ENCODE measurements at places on chromosomes 3 and 15.

GRCh38 chr15:51075364-51075763 is 19.3 kb downstream of the TNFAIP8L3 start:
- DNase-seq: no peak

DNA sequence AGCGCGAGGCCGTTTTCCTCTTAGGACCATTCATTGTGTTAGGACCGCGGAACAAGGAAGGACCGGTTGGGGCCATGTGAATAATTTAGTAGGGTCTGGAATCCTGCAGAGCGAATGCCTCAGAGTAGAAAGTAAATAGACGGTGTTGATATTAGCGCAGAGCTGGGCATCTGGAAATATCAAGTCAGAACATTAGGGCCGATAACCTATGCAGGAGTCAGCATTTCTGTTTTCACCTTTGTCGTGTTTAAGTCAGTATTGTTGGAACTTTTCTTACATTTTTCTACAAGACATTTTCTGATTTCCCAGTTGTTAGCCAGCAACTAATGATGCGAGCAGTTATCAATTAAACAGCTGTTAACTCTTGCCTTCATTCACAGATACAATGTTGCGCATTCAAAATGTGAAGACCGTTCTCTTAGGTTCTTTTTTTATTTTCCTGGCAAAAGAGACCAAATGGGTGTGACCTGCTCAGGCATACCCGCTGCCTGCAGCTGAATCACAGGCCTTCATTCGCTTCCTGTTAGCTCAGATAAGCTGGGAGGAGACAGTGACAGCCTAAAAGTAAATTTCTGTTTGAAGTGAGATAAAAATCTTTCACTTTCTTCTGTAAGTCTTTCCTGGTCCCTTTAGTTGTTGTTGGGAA is 966 bp upstream of the PKM start:
- DNase-seq: no peak

DNA sequence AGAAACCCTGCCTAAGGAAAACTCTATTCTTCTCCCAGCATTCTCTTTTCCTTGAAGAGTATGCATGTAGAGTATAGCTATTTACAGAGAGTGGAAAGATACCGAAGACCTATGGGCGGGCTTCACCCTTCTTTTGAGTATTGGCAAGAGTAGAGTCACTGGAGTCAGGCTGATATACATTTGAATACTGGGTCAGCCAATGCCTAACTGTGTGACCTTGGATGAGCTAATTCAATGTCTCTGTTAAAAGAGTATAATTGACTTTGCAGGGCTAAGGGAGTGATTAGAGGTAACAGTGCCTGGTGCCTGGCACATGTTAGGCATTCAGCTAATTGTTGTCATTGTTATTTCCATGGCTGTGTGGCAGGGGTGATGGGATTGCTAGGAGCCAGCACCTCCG is 75.6 kb downstream of the TUSC7 start:
- no peak for DNase-seq

- DNase-seq: no peak
Measured at GRCh38 chr3:31882431-31882830, 98.6 kb downstream of the OSBPL10 start.

GRCh38 chr3:192249516-192249915 is 477.8 kb downstream of the FGF12 start:
- no peak for DNase-seq

GRCh38 chr3:99633887-99634558 is 4.4 kb upstream of the COL8A1 start:
- no peak for DNase-seq
